ENCODE measurements at places on chromosomes 5 and 9.
A peak's percentile ranks its signal among the peaks of the same experiment; 100 is the strongest.

DNA sequence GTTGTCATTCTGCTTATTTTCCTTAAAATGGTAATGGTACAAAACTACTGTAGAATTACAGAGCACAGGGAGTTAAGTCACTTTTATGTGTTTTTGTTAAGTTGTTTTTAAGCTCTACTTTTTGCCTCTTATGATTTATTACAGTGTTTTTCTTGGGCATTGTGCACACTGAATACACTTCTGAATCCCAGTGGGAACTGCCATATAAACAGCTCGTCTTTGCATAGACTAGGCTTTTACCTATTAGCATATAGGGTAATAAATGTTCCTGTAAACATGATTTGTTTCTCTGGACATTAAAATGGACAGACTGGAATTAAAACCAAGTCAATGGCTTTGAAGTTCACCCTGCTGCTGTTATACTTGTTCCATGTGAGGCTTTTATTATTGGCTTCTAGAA, 12.2 kb downstream of the KLF9 start:
- DNase-seq: no peak

DNA sequence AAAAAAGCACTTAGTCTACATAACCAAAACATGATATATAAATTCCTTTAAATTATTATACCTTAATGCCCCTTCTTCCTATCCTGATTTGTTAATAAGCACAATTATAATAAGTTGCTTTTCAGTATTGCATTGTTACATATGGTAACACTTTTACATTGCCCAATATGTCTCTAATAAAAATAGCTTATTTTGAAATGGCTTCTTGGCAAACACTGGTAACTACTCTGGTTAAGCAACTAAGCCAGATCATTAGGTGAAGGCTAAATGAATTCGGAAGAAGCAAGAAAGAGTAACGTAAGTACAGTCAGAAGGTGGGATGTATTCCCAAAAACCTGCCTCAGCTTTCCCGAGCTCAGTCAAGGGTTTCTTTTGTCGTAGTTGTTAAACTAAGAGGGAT, 85.3 kb downstream of the TTC39B start:
- DNase-seq: no peak

GRCh38 chr5:115360046-115360685, 63.7 kb upstream of the CCDC112 start:
- no peak for DNase-seq

DNA sequence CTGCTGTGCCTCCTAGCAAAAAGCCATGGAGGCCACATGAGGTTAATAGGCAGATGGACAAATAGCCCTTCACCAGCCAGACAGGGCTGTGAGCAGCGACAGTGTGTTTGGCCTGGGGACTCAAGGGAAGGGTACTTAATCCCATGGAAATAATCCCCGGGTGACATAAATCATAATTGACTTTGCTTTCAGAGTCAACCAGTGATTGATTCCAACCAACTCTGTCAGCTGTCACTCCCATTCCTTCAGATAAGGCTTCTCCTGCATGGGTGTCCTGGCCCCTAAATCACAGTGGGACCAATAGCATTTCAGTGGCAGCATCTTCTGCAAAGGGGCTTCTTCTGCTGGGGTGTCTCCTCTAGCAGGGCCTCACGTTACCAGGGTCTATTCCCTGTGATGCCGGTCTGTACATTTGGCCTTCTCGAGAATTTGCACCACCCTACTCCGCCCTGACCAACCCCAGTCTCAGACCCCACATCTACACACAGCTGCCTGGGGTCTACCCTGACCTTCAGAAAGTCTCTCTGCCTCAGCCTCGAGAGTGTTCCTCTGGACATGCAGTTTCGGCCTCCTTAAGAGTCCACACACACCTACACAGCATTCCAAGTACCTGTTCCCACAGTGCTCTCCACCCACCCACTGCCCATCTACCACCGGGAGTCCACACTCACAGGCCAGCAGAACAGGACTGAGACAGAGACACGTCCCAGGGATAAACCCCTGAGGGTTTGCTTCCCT, 3.7 kb downstream of the CLTB start:
- DNase-seq: no peak

DNA sequence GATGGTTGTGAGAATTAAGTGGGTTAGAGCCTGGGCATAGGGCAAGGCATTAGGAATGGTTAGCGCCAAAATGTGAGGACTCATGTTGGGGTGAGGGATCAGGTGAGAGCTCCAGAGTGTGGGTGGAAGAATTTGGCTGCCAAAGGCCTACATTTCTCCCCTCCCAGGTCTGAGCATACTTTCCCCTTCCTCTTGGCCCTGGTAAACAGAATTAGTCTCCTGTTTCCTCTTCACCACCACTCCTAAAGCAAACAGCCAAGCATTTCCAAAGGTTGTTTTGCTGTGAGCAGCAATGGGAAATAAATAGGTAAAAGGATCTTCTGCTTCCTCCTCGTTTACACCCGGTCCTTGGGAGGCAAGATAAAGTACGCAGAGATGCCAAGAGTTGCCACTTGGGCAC, 132.5 kb downstream of the ZSWIM6 start:
- DNase-seq: no peak

DNA sequence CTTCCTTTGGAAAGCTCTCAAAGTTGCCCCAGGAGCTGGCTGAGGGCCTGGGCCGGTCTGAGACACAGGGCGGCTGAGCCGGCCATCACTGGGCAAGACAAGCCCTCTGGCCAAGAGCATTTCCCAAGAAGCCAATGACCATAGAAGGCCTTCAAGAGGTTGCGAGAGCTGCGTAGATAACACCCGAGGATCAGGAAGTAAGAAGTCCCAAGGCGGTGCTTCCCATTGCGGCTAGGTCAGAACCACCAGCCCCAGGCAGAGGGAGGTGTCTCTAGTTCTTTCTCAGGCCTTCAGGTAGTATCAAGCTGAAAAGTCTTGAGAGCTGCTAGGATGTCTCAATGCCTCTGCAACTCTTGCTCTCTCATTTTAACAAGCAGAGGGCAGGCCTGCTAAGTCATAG, 54.0 kb upstream of the C5orf58 start:
- DNase-seq: no peak

DNA sequence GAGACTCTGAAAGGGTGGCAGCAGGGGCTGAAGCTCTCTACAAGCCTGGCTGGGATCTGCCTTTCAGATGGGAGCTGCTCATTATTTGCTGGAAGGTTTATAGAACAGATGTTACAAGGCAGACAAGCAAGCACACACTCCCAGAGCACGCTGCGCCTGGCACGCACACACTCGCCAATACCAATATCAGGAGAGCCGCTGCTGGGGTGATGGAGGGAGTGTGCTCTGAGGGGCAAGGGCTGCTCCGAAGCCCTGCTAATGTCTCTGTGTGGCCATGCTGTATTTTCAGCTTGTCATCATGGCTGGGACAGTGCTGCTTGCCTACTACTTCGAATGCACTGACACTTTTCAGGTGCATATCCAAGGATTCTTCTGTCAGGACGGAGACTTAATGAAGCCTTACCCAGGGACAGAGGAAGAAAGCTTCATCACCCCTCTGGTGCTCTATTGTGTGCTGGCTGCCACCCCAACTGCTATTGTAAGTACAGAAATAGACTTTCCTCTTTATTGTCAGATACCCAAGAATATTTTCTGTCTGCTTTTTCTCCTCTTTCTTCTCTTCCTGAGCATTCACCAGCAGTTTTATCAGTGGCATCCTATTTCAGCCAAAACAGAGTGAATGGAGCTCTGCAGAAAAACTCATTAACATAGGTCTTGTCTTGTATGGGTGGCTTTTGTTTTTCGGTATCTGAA, 115.1 kb downstream of the BAAT start:
- DNase-seq: no peak

DNA sequence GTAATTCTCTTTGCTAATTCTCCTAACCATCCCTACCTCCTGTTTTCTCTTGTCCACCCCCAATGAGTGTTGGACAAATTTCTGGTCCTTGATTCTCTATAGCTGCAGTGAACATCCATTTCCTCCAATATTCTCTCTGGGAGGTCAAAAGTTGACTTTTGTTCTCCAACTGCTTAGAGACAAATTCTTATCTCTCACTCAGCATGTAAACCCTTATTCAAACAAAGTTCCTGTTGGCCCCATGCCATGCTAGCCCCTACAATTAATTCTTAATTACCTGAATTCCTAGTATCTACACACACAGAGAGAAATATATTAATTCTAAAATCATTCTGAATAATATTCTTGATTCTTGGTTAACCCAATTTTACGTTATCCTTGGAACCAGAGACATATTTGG, 472.9 kb upstream of the ACTBL2 start:
- DNase-seq: no peak

DNA sequence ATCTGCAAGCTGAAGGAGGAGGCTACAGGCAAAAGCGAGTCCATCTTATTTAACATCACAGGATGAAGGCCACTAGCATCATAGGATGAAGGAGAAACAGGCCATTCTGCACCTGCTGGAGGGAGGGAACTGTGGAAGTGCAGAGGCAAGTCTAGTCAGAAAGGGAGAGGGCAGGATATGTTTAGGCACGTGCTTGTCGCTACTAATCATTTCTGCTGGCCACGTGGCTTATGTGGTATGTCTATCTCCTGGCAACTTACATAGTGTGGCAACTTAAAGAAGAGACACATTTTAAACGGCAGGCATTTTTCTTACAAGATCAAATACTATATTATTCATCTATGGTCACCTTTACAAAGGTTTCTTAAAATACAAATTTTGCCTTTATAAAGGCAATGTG, 74.0 kb downstream of the GNAQ start:
- DNase-seq: no peak

- no peak for DNase-seq
These were observed 58.6 kb upstream of the PPARGC1B start for GRCh38 chr5:149671544-149671943.

DNA sequence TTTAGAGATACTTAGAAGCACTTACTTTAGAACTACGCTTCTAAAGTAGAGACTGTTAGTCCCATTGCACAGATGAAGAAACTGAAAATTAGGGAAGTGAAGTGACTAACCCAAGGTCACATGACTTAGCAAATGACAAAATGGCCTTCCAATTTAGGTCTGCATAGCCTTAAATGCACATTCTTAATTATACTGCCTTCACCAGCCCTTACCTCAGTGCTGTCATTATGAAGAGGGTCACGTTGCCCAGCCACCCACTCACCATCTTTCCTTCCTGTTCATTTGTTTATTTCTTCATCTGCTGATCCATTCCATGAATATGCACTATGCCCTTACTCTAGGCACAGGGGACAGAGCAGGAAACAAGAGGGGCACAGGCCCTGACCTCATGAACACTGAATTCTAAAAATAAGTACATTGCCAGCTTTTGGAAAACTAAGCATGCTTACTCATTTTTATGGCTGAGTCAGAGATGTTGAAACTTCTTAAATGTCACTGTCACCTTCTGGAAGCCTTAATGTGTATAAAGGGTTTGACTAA, 8.6 kb downstream of the HAVCR2 start:
- DNase-seq: no peak

DNA sequence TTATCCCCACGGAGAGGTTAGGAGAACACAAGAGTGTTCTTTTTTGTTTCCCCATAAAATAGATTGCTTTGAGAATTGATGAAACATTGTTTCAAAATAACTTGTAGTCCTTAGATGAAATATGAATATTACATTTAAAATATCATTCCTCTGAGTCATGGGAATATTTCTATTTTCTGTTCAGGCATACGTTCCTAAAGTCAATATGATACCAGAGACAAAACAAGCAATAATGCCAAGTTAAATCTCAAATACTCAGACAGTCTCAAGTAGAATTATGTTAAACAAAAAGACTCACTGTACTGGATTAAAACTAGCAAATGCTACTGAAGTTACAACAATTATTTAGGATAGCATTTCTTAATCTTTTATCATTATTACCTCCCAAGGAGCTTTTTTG, 111.7 kb upstream of the C6 start:
- no peak for DNase-seq

GRCh38 chr5:3684771-3685354, 89.2 kb downstream of the IRX1 start:
- no peak for DNase-seq

- DNase-seq: no peak
These were observed 85.9 kb downstream of the ERBIN start for GRCh38 chr5:66012271-66012670.

GRCh38 chr5:168417731-168418429, 68.4 kb upstream of the RARS1 start:
- no peak for DNase-seq

GRCh38 chr5:80254767-80255430, 949 bp downstream of the SERINC5 start:
- peak; percentile 43 for DNase-seq

- no peak for DNase-seq
These were observed 81.4 kb upstream of the PIK3R1 start for GRCh38 chr5:68134033-68134668.

GRCh38 chr9:137456864-137457405, 2.2 kb downstream of the NSMF start:
- DNase-seq: no peak

All from GM20000 (cell line).